HFF-Myc (cell line): ENCODE measurements at places on chromosomes 4 and X.

DNA sequence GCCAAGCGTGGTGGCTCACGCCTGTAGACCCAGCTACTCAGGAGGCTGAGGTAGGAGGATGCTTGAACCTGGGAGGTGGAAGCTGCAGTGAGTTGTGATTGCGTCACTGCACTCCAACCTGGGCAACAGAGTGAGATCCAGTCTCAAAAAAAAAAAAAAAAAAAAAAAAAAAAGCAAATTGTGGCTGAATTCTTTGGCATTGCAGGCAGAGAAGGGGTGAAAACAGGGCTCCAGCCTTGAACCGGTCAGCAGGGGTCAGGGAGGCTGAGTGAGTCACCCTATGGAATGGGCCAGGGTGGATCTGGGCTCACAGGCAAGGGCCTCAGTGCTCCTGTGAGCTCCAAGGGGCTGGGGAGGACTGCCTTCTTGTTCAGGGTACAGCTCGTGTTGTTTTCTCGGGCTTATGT, 13.2 kb upstream of the FAM3A start:
- DNase-seq, result no peak

DNA sequence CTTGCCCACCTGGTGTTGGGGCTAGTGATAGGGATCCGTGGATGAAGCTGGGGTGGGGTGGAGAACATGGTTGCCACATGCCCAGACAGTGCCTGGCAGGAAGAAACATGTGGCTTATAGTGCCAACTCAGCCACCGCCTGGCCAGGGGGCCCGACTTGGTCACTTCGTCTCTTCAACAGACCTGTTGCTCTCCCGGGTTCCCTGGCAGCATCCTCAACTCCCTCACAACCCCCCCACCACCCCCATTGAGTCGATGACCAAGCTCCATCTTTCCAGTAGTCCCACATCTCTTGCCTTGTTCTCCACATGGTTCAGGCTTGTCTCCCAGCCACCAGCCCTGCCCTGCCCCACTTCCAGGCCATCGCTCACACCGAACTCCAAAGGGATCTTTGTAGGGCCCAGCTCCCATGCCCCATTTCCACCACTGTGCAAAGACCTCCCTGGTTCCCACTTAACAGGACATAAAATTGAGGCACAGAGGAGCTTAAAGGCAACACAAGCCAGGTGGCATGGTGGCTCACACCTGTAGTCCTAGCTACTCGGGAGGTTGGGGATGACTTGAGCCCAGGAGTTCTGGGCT, 7.8 kb downstream of the PNCK start:
- no peak for DNase-seq

DNA sequence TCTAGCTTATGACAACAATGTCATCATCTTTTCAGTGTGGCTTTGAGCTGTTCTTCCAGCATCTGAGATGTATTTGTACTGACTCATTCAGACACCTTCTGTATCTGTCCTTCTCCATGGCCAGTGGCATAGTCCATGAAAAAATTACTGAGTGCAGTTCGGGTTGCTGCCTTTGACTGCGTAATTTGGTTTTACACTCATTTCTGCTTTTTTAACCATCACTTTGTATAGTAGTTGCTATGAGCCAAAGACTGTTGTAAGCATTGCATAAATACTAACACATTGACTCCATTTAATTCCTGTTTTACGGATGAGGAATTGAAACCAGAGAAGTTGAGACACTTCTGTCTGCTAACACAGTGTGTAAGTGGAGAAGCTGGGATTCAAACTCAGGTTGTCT, 190.7 kb upstream of the MID1 start:
- DNase-seq, result no peak

DNA sequence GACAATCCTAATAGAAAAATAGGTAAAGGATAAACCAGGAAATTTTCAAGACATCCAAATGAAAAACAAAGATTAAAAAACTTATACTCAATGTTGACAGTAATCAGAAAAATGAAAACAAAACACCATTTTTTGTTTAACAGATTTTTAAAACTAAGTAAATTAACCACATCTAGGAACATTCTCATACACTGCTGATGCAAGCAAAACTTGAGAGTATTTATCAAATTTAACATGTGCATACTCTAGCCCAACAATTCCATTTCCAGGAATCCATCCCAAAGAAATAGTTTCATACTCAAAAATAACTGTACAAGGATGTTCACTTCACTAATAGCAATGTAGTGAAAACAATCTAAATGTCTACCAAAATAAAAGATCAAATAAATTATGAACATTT, 11.5 kb downstream of the ANKRD17 start:
- DNase-seq, result no peak

DNA sequence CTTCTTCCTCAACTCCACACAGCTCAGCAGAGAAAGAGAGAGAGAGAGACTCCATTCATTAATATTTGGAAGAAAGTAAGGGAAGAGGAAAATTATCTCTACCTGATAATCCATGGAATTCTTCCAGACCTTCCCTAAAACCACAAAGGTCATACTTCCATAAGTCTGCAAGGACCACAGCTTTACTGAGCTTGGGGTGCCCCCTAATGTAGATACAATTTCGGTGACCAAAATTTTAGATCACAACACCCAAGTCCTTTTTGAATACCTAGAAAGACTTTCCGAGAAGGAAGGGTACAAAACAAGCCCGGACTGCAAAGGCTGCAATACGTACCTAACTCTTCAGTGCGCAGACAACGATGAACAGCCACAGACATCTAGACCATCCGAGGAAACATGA, 523.9 kb downstream of the GLUD2 start:
- DNase-seq, result no peak

GRCh38 chr4:143362349-143363046, 25.8 kb downstream of the GAB1 start:
- no peak for DNase-seq

GRCh38 chrX:79367907-79368306, 773 bp upstream of the ITM2A start:
- no peak for DNase-seq

DNA sequence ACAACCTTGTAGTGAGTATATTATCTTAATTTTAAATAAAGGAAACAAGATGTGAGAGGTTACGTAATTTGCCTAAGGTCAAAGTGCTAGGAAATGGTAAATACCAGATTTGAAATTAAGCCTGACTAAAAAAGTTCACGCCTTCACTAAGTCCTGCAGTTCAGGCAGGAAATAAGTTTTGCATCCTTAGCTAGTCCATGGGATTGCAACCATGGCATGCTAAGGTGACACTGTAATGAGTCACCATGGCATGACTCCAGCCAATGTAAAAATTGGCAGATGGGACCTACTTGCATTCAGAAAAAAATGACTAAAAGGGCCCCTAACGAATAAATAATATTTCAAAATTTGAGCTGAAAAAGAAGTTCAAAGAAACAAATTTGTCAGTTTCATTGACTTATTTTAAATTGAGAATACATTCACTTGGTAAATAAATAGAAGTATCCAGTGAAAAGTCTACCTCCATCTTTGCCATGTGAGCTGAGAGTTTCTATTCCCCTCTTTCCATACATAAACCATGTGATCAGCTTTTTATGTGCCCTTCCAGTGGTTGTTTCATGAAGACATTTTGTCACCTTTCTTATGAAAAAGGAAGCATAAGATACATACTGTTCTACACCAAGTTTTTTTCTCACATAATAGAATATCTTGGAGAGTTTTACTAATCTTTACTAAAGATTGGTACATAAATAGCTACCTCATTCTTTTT, 72.4 kb downstream of the ANKRD50 start:
- peak; percentile 77 for DNase-seq

DNA sequence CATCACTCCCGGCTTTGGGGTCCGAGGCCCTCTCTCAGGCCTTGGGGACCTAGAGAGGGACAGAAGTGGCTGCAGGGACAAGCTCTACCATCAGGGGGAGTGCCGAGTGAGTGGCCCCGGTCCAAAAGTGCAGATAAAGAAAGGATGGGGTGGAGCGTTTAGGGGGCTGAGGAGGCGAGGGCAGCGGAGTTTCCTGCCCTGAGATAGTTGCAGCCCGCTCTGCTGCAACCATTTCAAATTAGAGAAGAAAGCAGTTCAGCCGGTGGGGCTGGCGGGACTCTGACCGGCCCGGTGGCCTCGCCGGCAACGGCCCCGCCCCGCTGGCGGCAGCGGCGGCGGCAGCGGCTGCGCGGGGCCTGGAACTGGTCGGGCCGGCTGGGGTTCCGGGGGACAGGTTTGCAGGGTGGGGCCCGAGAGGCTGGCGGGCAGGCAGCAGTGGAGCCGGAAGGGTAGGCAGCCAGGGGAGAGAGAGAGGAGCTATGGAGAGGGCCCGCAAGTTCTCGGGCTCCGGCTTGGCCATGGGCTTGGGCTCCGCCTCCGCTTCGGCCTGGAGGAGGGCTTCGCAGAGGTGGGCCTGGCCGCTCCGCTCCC, 7.6 kb downstream of the DLG3 start:
- DNase-seq, result no peak

GRCh38 chr4:168434993-168435392, 45.3 kb downstream of the DDX60L start:
- no peak for DNase-seq

GRCh38 chr4:56630876-56631666, 50.0 kb downstream of the HOPX start:
- DNase-seq, result no peak

GRCh38 chr4:3823496-3824341, 57.5 kb downstream of the ADRA2C start:
- no peak for DNase-seq

DNA sequence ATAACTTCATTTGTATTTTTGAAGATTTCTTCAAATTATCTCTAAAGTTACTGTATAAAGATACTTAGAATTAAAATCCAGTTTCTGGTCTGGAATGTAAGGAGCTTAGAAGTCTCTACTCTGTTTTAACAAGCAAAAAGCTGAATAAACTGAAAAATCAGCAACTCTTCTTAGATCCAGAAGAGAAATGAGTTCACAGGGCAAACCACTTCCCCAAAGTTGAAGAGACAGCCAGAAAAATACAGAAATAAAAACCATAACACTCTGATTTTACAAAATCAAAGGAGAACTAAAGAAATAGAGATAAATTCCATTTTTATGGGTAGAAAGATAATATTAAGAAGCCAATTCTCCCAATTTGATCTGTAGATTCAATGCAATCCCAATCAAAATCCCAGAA, 1166.8 kb downstream of the ADGRL3 start:
- no peak for DNase-seq

DNA sequence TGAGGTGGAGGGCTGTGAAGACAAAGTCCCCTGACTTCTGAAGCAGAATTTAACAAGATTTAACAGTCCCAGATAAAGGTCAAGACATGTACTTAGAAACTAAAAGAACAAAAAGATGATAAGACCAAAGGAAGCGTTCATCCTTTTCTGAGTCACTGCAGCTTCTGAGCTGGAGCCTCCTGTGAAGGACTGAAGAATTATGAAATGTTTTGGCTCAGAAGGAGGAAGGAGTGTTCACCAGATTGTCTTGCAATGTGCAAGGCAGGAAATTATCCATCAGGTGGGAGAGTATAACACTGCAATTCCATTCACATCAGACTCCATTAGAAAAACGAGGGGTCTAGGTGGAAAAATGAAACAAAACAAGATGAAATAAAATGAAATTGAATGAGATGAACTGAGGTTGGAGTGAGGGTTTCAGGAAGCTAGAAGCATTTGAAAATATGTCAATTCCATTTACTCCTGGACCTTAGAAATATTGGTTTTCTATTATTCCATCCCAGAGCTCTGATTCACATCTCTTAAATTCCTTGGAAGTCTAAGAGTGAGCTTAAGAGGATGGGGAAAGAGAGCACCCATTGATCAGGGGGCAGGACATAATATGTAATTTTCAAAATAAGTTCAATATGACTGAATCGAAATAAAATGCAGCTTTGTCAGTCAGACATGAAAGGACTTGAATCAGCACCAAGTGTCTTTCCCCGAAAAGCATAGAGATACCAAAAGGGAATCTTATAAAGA, 186.1 kb upstream of the LNX1 start:
- DNase-seq, result peak; percentile 35

DNA sequence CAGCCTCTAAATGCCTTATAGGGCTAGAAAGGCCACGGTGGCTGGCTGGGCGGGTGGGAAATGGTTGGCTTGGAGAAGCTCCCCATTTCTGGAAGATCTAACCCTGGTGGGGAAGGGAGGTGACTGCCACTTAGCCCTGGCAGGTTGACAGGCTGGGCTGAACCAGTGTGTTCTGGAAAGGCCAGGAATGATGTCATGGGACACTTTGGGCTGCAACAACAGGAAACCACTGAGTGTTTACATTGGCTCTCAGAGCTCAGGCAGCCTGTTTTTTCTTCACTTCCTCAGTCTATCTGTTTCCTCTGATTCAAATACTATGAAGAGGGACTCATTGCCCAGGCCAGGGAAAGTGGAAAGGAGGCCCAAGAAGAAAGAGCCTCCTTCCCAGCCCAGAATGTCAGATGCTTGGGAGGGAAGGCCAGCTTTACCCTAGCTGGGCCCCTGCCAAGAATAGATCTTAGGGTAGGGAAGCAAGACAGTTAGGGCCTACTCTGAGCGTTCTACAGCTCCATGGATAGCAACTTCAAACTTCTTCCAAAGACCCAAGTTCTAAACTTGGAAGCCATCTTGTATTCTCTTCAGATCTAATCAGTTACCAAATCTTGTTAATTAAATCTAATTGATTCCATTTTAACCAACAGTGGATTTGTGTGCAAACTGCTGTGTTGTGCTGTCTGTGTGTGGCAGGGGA, 65.8 kb upstream of the MSN start:
- DNase-seq, result peak; percentile 49

DNA sequence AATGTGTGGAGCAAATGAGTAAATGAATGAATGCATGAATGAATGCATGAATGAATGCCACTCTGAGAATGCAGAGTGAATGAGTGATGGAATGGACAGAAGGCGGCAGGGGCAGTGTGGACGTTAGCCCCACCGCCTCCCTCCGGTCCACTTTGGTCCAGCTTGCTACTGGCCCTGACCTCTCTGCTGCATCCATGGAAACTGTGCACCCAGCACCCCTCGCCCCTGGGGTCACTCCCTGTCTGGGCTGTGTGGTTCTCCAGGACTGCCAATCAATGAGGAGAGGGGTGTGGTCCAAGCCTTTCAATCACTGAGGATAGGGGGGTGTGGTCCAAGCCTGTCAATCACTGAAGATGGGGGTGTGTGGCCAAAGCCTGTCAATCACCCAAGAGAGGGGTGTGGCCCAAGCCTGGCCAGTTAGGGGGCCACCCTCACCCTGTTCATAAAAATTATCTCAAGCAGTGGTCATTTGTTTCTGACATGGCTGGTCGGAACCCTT, 39.2 kb upstream of the ASMTL start:
- no peak for DNase-seq

DNA sequence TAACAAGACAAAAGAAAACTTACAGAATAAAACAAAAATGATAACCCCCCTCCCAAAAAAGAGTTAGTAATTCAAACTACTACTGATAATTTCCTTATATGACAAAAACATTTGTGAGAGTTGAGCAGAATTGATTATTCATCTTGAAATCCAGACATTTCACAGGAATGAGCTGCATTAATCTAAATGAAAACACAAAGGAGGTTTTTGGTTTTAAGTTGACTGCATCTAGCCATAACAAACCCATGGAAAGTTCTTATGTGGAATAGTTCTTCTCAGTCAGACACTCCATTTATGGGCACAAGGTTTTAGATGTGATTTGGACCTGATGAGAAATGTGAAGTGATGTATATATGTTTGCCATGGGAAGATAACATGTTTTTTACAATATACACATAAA, 95.4 kb downstream of the VCX2 start:
- DNase-seq, result no peak

GRCh38 chr4:64130907-64131306, 278.3 kb downstream of the TECRL start:
- no peak for DNase-seq
